Uterus (tissue), 4 donors: ENCODE measurements at places on chromosomes 2 and 18. TPM values are rescaled to one million over a fixed set of nuclear protein-coding genes. Genes with fewer than 3 reads are reported as not detected.

CFC1 gene
- not detected for total RNA-seq

IL36B gene
- total RNA-seq = not detected

PDE11A gene
- total RNA-seq = 2.1 TPM

COBLL1 gene
- total RNA-seq = 4.1 TPM

ERCC3 gene
- total RNA-seq = 52.3 TPM

CNDP1 gene
- total RNA-seq = not detected

CASP8 gene
- 27.4 TPM for total RNA-seq

UPP2 gene
- not detected for total RNA-seq

SULT1C2 gene
- total RNA-seq = not detected

WDR54 gene
- 16.3 TPM for total RNA-seq

WDR75 gene
- total RNA-seq = 103 TPM

PROKR1 gene
- total RNA-seq = 0.27 TPM

FAHD2A gene
- total RNA-seq = 20.0 TPM

DNA sequence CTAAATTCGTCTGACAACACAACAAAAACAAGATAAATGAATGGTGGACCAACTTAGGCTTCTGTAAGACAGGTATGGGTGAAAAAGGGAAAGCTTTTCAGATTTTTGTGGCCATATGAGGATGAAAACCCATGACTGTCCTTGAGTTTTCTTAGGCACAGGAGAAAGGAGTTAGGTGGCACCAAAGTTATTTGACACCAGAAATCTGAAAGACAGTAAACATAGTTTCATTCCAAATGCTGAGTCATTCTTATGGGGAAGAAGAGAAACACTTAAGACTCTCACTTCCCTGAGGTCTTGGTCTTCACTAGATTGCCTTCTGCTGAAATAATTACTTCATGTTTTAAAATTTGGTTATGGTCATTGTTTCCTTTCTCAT lies 5.2 kb upstream of the GPD2 start:
- H3K27me3 ChIP-seq = no peaks in the 10 kb centered on the region
- H3K4me3 ChIP-seq = no peak overlapping the region
- no peaks in the 10 kb centered on the region for H3K4me1 ChIP-seq
- no peak overlapping the region for H3K27ac ChIP-seq

- no peak for DNase-seq
- no peaks in the 10 kb centered on the region for H3K27me3 ChIP-seq
- H3K36me3 ChIP-seq = no peaks in the 10 kb centered on the region
These were observed 6.3 kb upstream of the ID2 start for GRCh38 chr2:8675543-8675942.

DNA sequence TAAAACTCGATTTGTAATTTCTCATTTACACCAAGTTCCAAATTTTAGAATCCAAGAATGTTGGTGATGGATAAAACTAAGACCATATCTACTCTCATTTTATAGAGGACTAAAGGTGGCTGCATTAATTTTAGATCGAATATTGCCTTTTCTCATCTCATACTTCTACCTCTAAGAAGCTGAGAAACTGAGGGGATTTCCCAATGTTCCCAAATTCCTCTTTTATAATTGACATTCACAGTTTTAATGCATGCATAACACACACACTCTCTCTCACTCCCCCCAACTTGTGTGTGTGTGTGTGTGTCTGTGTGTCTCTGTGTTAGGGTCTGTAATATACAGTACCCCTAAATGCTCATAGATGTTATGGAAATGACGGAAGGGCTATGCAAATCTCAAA lies 328.8 kb upstream of the SLC14A2 start:
- H3K27ac ChIP-seq = no peak overlapping the region
- no peak for DNase-seq
- no peaks in the 10 kb centered on the region for H3K36me3 ChIP-seq
- H3K4me1 ChIP-seq = no peaks in the 10 kb centered on the region
- H3K27me3 ChIP-seq = no peaks in the 10 kb centered on the region

- no peaks in the 10 kb centered on the region for H3K36me3 ChIP-seq
- H3K4me1 ChIP-seq = no peaks in the 10 kb centered on the region
These were observed 351.5 kb downstream of the NR4A2 start for GRCh38 chr2:155980941-155981560.

DNA sequence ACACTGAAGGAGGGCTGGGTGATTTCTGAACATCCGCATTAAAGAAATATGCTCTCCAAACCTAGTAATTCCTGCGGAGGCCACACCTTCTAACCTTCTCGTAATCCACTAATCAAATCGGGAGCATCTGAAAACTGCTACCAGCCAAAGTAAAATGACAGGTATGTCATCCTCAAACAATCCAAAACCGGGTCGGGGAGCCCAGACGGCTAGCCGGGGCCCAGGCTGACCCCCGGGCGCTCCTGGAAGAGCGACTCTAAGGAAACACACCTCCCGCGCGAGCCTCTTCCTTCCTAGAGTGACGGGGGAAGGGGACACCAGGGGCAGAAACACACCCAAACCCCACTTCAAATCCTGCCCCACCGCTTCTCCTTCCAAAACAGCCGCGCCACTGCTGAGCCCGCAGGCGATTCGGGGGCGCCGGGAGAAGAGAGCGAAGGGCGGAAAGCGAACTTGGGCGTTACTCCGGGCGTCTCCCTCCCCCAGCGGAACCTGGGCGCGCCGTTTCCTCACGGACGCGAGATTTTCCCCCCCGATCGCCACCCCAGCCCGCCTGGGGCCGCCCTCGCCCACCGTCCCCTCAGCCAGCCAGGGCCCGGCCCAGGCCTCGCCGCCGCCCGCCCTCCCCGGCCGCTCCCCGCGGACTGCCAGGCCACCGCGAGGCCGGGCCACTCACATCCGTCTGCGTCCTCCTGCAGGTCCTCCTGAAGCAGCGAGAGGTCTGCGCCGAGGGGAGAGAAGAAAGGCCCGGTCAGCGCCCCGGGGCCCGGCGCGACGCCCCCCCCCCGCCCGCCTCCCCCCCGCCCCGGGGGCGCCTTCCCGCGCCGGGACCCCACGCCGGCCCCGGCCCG lies 584 bp downstream of the PPP4R1 start:
- peak overlapping the region; percentile 94 for H3K4me3 ChIP-seq
- no peaks in the 10 kb centered on the region for H3K27me3 ChIP-seq
- no peaks in the 10 kb centered on the region for H3K36me3 ChIP-seq
- peaks cover 8% of the 10 kb centered on the region for H3K4me1 ChIP-seq
- H3K27ac ChIP-seq = peak overlapping the region; percentile 92
- DNase-seq = peak; percentile 58

- H3K4me3 ChIP-seq = no peak overlapping the region
- no peaks in the 10 kb centered on the region for H3K36me3 ChIP-seq
- H3K27me3 ChIP-seq = no peaks in the 10 kb centered on the region
- no peak for DNase-seq
- H3K4me1 ChIP-seq = no peaks in the 10 kb centered on the region
- H3K27ac ChIP-seq = no peak overlapping the region
These were observed 90.9 kb downstream of the TTC27 start for GRCh38 chr2:32718752-32719151.

GRCh38 chr2:96353032-96353561 lies 17.5 kb downstream of the NCAPH start:
- H3K36me3 ChIP-seq = no peaks in the 10 kb centered on the region
- H3K27me3 ChIP-seq = no peaks in the 10 kb centered on the region
- no peak overlapping the region for H3K4me3 ChIP-seq
- H3K4me1 ChIP-seq = no peaks in the 10 kb centered on the region

DNA sequence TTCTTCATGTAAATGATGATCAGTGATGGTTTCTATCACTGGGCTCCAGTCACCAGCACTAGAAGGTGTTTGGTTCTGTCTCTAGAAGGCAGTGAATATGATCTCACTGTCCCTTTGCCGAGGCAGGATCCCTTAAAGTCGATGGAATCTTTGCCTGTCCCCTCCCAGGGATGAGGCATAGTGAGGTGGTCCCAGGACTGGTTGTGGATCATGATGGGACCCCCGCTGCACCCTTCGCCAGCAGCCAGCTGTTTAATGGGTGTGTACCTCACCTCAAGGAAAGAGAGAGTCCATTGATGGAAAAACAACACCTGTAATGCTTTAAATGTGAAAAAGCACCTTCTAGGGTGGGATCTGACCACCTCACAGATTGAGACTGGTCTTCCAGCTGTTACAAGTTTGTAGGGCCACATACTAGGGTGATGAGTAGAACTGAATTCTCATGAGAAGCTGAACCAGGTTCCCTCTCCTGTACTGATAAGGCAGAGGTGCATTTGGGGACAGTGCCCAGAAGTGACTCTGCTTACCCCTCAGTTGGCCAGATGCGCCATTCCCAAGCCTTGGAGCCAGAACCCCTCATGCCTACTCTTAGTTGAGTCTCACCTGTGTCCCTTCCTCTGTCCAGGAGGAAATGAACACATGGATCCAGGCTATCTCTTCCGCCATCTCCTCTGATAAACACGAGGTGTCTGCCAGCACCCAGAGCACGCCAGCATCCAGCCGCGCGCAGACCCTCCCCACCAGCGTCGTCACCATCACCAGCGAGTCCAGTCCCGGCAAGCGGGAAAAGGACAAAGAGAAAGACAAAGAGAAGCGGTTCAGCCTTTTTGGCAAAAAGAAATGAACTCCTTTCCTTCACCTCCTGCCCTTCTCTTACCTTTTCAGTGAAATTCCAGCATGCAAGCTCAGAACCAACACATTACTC lies 55.5 kb upstream of the EML6 start:
- no peak for DNase-seq
- H3K27me3 ChIP-seq = no peaks in the 10 kb centered on the region
- no peaks in the 10 kb centered on the region for H3K36me3 ChIP-seq
- peak overlapping the region; percentile 95 for H3K27ac ChIP-seq

- no peaks in the 10 kb centered on the region for H3K27me3 ChIP-seq
- no peak for DNase-seq
- H3K36me3 ChIP-seq = no peaks in the 10 kb centered on the region
- H3K4me3 ChIP-seq = no peak overlapping the region
- no peaks in the 10 kb centered on the region for H3K4me1 ChIP-seq
These were observed 54.1 kb upstream of the ACYP2 start for GRCh38 chr2:54061272-54061671.

- H3K27ac ChIP-seq = no peak overlapping the region
- H3K4me1 ChIP-seq = no peaks in the 10 kb centered on the region
- H3K4me3 ChIP-seq = no peak overlapping the region
- H3K36me3 ChIP-seq = no peaks in the 10 kb centered on the region
- H3K27me3 ChIP-seq = no peaks in the 10 kb centered on the region
- DNase-seq = no peak
These were observed 10.4 kb upstream of the NPAS2 start for GRCh38 chr2:100809506-100809905.

DNA sequence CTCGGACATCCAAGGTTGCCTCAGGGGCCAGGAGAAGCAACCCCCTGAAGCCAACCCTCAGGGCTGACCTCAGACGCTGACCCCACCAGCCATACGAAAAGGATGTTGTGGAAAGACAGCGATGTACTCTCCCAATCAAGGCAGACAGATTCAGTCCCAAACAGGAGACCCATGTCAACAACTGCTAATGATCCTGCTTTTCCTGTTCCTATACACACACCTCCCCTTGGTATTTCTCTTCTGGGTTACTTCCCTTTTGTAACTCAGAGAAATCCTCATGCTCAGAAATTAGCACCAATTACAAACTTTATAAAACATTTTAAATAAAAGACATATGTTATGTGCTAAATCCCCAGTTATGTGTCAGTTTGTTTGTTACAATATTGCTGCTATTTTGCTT lies 120.8 kb downstream of the PID1 start:
- H3K27ac ChIP-seq = no peak overlapping the region
- no peak for DNase-seq
- no peaks in the 10 kb centered on the region for H3K27me3 ChIP-seq
- H3K4me1 ChIP-seq = no peaks in the 10 kb centered on the region
- no peak overlapping the region for H3K4me3 ChIP-seq

- H3K4me3 ChIP-seq = no peak overlapping the region
- H3K36me3 ChIP-seq = no peaks in the 10 kb centered on the region
- no peaks in the 10 kb centered on the region for H3K4me1 ChIP-seq
- no peaks in the 10 kb centered on the region for H3K27me3 ChIP-seq
- no peak overlapping the region for H3K27ac ChIP-seq
These were observed 18.4 kb upstream of the WIPF1 start for GRCh38 chr2:174615871-174616436.

- no peak for DNase-seq
- H3K4me3 ChIP-seq = no peak overlapping the region
- H3K27me3 ChIP-seq = no peaks in the 10 kb centered on the region
- no peak overlapping the region for H3K27ac ChIP-seq
- H3K36me3 ChIP-seq = no peaks in the 10 kb centered on the region
- H3K4me1 ChIP-seq = no peaks in the 10 kb centered on the region
These were observed 33.7 kb downstream of the CTIF start for GRCh38 chr18:48572402-48573126.

DNA sequence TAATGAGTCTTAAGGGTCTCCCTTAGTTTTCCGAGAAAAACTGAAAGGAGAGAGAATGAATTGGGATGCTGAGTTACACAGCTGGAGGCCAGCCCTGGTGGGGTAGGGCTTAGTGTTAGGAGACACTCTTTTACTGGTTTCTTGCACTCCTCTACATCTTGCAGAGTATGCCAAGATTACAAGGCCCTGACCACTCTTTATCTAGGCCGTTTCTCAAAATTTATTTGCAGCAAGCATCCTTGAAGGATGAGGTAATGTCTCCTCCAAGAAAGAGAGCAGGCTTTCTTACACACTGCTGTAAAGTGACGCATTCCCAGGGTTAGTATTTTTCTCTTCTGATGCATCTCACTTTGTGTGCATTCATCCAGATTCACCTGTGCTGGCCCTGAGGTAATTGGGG lies 166.2 kb downstream of the TDRD15 start:
- DNase-seq = no peak
- H3K27me3 ChIP-seq = no peaks in the 10 kb centered on the region
- H3K36me3 ChIP-seq = no peaks in the 10 kb centered on the region
- H3K27ac ChIP-seq = peak overlapping the region; percentile 72
- H3K4me1 ChIP-seq = peaks cover 4% of the 10 kb centered on the region
- H3K4me3 ChIP-seq = no peak overlapping the region

DNA sequence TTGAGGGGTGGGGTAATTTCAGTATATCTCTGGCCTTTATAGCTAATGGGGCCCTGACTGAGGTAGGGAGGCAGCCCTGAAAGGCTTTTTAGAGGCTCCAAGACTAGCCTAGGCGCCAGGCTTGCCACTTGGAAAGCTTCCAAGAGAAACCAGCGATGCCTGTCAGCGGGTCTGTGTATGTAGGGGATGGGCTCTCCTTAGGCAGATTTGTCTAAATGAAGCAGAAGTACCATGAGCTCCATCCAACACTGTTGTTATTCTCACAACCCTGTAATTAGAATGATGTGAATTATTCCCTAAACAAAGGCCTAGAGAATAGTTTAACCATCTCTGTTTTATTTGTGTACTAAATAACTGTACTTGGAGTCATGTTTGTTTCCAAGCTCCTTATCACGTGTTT lies 138.1 kb downstream of the B3GNT2 start:
- no peaks in the 10 kb centered on the region for H3K27me3 ChIP-seq
- H3K27ac ChIP-seq = no peak overlapping the region
- no peak for DNase-seq
- H3K36me3 ChIP-seq = no peaks in the 10 kb centered on the region
